ENCODE measurements at places on chromosomes 2 and 18. TPM values are rescaled to one million over a fixed set of nuclear protein-coding genes. Genes with fewer than 3 reads are reported as not detected.

The SERPINB3 gene
- total RNA-seq, result 1.8 TPM

The NEB gene
- 0.58 TPM for total RNA-seq

The ADGRF3 gene
- not detected for total RNA-seq

The PRKCE gene
- 92.0 TPM for total RNA-seq

The IL1F10 gene
- total RNA-seq, result not detected

The UGT1A8 gene
- not detected for total RNA-seq

The TSPYL6 gene
- not detected for total RNA-seq

DNA sequence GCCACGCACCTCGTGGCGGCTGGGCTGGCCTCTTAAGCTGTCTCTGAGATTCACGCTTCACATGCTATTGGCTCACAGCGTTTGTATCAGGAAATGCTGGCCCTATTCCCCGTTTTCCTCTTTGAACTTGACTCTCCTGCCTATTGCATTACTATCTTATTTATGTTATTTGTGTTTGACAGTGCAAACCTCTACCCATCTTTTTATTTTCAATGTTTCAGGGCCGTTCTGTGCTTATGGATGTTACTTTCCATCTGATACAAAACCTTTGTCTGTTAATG, 149.9 kb upstream of the TWIST2 start:
- no peak overlapping the region for H3K4me3 ChIP-seq
- no peak for DNase-seq
- H3K4me1 ChIP-seq, result peaks cover 30% of the 10 kb centered on the region

- no peak overlapping the region for H3K27ac ChIP-seq
- H3K27me3 ChIP-seq, result no peaks in the 10 kb centered on the region
- H3K4me1 ChIP-seq, result no peaks in the 10 kb centered on the region
- no peak overlapping the region for H3K4me3 ChIP-seq
Measured at GRCh38 chr18:53771664-53772063, 452.8 kb downstream of the MBD2 start.

DNA sequence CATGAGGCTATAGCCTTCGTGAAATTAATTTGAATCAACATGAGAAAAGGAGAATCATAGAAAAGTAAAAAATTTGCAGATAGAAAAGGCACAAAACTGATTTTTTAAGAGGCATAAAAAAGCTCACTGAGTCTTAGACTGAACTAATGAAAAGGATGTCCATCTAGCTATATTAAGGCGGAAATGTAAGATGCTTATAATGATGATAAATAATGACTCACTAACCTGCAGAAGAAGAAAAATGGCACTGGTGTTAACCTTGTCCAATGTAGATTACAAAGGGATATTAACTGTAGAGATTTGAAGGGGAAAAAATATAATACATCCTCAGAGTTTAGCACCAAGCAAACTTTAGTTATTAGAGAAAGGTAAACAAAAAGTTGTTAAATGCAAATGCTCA, 1098.0 kb upstream of the DDX18 start:
- H3K27me3 ChIP-seq, result no peaks in the 10 kb centered on the region
- no peak overlapping the region for H3K4me3 ChIP-seq
- no peak overlapping the region for H3K27ac ChIP-seq
- no peaks in the 10 kb centered on the region for H3K36me3 ChIP-seq
- no peak for DNase-seq

GRCh38 chr2:174117951-174118930, 130.1 kb downstream of the OLA1 start:
- no peaks in the 10 kb centered on the region for H3K36me3 ChIP-seq
- no peak overlapping the region for H3K27ac ChIP-seq
- H3K4me1 ChIP-seq, result no peaks in the 10 kb centered on the region
- no peak for DNase-seq

DNA sequence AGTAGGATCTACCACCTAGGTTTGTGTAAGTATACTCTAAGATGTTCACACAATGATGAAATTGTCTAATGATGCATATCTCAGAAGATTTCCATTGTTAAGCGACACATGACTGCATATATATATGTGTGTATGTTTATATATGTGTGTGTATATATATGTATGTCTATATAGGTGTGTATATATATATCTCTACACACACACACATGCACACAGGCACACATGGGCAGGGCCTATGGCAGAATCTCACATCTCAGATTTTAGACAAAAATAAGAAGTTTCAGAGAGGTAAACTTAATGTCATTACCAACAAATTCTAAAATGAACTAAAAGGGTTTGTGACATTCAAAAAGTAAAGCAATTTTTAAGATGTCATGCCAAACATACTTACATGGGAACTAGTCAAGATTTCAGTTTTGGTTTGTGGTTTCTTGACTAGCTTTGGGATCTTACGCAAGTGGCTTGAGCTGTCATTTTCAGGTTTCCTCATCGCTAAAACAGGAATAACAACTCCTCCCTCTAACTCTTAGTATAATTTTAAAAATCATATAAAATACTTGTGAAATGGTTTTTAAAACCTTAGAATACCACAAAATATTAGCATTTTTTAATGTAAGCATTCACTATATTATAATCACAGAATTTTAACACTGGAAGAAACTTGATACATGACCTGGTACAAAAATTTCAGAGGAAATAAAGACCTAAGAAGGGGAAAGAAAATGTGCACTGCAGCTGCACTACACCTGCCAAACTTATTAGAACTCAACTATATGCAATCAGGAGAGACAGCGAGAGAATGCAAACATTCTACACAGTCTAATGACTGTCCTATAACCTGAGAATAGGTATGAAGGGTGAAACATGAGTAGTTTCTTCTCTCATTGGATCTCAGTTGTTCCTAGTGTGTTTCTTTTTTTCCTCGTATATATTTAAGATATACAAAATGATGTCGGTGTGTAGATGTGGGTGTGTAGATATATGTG, 75.7 kb downstream of the TTC21B start:
- no peaks in the 10 kb centered on the region for H3K4me1 ChIP-seq
- H3K27me3 ChIP-seq, result no peaks in the 10 kb centered on the region
- peaks cover 3% of the 10 kb centered on the region for H3K36me3 ChIP-seq
- no peak for DNase-seq
- H3K27ac ChIP-seq, result no peak overlapping the region

GRCh38 chr2:74199871-74200305, 1.5 kb downstream of the MTHFD2 start:
- H3K27me3 ChIP-seq, result no peaks in the 10 kb centered on the region
- H3K36me3 ChIP-seq, result no peaks in the 10 kb centered on the region
- peaks cover 26% of the 10 kb centered on the region for H3K4me1 ChIP-seq
- H3K4me3 ChIP-seq, result peak overlapping the region; percentile 76

DNA sequence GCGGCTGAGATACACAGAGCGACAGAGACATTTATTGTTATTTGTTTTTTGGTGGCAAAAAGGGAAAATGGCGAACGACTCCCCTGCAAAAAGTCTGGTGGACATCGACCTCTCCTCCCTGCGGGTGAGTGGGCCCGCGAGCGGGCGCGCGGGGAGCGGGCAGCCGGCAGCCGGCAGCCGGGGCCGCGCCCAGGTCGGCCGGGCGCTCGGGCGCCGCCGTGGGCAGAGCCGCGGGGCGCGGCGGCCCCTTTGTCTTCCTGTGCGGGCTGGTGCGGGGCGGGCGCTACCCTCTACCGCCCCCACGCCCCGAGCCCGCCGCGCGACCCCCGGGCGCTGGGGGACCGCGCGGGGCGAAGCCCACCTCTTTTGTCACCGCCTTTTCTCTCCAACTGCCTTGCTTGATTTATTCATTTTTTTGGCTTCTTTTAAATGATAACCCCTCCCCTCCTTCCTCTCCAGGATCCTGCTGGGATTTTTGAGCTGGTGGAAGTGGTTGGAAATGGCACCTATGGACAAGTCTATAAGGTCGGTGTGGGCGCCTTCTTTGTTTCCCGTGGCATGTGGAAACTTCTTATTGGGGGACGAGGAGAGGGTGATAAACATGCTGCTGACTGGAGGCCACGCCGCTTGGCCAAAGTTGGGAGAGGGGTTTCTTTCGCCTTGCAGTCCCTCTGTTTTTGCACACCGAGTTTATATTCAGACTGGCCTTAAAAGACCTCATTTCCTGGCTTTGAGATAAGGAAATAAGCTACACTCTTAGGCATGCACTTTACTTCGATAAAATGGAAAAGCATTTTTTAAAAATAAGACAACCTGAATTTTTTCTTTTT, 722 bp downstream of the MAP4K4 start:
- no peaks in the 10 kb centered on the region for H3K36me3 ChIP-seq
- peak overlapping the region; percentile 86 for H3K27ac ChIP-seq
- no peaks in the 10 kb centered on the region for H3K27me3 ChIP-seq
- DNase-seq, result no peak

- no peak for DNase-seq
- no peak overlapping the region for H3K4me3 ChIP-seq
- H3K27ac ChIP-seq, result no peak overlapping the region
- no peaks in the 10 kb centered on the region for H3K36me3 ChIP-seq
- H3K4me1 ChIP-seq, result no peaks in the 10 kb centered on the region
Measured at GRCh38 chr18:38046651-38047050, 481.1 kb upstream of the CELF4 start.

- no peaks in the 10 kb centered on the region for H3K36me3 ChIP-seq
- no peaks in the 10 kb centered on the region for H3K27me3 ChIP-seq
- peaks cover 21% of the 10 kb centered on the region for H3K4me1 ChIP-seq
Measured at GRCh38 chr2:119383410-119384140, 16.8 kb downstream of the DBI start.

- H3K27ac ChIP-seq, result no peak overlapping the region
- H3K4me3 ChIP-seq, result no peak overlapping the region
- DNase-seq, result no peak
Measured at GRCh38 chr2:7896940-7897487, 784.8 kb upstream of the ID2 start.

DNA sequence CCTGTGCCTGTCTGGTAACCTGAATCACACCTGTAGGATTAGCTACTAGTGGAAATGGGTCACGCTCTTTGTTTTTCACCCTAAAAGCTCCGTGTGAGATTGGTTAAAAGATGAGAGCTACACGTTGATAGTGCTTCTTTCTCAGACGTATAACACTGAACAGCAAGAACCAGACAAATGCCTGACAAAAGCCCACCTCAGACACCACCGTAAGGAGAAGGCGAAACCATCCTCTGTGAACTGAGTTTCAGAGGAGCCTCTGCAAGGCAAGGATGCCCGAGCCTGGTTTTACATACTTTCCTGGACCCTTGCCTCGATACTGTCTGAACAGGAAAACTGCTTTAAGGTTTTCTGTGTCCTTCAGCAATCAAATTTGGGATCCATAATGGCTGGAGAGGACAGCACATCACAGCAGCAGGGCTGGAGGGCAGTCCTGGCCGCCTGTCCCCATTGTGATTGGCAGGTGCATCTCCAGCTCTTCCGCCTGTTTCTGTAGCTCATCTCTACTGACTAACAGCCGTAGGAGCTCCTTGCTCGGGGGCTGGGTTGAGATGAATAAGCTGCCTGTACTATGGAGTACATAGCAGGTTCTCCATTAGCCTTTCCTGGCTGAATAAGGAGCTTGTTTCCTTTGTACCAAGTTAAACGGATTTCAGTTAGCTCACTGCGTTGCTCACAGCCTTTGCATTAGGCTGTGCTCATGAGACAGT, 155.5 kb downstream of the MYT1L start:
- no peak for DNase-seq
- no peaks in the 10 kb centered on the region for H3K27me3 ChIP-seq
- no peak overlapping the region for H3K27ac ChIP-seq
- H3K4me3 ChIP-seq, result no peak overlapping the region
- no peaks in the 10 kb centered on the region for H3K36me3 ChIP-seq
- no peaks in the 10 kb centered on the region for H3K4me1 ChIP-seq

- peaks cover 6% of the 10 kb centered on the region for H3K27me3 ChIP-seq
- H3K36me3 ChIP-seq, result no peaks in the 10 kb centered on the region
- no peak overlapping the region for H3K4me3 ChIP-seq
- H3K4me1 ChIP-seq, result peaks cover 18% of the 10 kb centered on the region
- no peak for DNase-seq
Measured at GRCh38 chr2:96330407-96330806, 5.2 kb upstream of the NCAPH start.

GRCh38 chr2:119694845-119695521, 16.0 kb downstream of the TMEM177 start:
- no peak overlapping the region for H3K4me3 ChIP-seq
- H3K4me1 ChIP-seq, result peaks cover 14% of the 10 kb centered on the region
- H3K36me3 ChIP-seq, result no peaks in the 10 kb centered on the region
- H3K27ac ChIP-seq, result no peak overlapping the region
- H3K27me3 ChIP-seq, result peaks cover 7% of the 10 kb centered on the region

DNA sequence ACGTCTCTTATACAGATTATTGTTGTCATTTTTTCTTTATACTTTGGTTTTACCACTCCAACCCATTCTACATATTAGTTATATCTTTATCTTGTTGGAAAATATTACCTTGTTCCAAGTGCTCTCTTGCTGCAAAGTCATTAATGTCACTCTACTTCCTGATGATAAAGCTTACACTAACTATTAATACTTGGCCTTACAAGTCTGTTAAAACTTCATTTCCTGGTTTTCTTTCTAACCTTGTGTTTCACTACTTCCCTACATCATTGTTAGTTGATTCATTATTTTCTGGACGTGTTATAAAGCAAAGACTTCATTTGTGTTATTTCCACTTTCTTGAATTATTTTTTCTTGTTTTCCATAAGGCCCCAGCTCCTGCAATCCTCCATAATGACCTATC, 382.6 kb upstream of the CDH20 start:
- no peaks in the 10 kb centered on the region for H3K4me1 ChIP-seq
- no peak overlapping the region for H3K27ac ChIP-seq
- H3K4me3 ChIP-seq, result no peak overlapping the region
- no peak for DNase-seq
- no peaks in the 10 kb centered on the region for H3K36me3 ChIP-seq

DNA sequence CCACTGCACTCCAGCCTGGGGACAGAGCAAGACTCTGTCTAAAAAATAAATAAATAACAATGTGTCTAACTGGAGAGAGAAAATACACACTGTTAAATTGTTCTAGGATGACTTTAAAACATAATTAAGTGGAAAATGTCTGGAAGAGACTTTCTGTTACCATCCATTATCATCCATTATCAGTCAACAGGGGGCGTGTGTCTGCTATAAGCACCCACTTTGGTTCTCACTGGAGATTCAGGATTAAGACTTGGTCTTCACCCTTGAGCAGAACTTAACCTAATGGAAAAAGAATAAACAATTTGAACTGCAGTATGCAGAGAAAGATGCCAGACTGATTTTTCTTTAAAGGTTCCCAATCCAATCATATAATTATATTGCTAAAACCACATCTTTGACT, 999.8 kb upstream of the GYPC start:
- no peaks in the 10 kb centered on the region for H3K4me1 ChIP-seq
- H3K4me3 ChIP-seq, result no peak overlapping the region
- no peaks in the 10 kb centered on the region for H3K27me3 ChIP-seq

Measured in stomach (tissue), 19 donors.